Vagina (tissue), 2 donors: ENCODE measurements at places on chromosomes 16 and 17. TPM values are rescaled to one million over a fixed set of nuclear protein-coding genes. Genes with fewer than 3 reads are reported as not detected.

The ITGAX gene
- total RNA-seq: 4.4 TPM

DNA sequence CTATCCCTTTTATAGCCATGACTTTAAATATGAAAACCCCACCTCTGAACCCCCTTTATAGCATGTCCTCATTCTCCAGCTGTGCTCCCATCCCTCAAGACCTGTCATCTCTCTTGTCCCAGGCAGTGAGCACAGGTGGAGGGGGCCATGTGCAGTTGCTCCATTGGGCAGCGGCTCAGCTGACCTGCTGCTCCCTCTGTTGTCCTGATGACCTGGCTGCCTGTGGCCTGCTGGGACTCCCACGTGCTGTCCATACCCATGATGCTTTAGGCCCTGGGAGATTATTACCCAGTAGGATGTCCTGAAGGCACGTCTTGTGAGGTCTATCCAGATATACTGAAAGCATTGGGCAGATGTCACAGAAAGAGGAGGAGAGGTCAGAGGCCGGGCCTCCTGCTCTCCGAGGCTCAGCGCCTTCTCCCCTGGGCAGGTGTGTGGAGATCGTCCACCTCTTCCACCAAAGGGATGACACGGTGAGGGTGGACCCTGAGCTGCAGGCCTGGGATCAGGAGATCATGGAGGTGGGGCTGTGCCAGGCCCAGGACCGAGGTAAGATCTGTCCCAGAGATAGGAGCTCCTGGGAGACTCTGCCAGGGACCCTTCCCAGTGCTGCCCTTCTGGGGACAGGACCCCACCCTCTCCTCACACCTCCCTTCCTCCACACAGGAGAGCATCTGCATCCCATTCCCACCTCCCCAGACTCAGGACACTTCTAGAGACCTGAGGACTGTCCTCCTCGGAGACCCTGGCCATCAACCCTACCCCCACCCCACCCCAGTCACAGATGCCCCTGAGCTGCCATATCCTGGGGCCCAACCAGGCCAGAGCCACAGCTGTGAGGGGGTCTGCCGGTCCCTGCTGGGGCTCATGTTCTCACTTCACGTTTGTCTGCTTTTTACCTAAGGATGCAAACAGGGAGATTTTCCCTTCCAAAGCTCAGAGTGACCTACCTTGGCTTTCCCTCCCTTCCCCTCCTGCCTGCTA lies 58.0 kb downstream of the GOSR1 start:
- DNase-seq: no peak

GRCh38 chr17:59627770-59628171 lies 8.1 kb downstream of the CLTC start:
- DNase-seq: no peak

GRCh38 chr17:20156196-20157000 lies 147.2 kb downstream of the SPECC1 start:
- no peak for DNase-seq

The SLC9A5 gene
- total RNA-seq: 0.49 TPM

DNA sequence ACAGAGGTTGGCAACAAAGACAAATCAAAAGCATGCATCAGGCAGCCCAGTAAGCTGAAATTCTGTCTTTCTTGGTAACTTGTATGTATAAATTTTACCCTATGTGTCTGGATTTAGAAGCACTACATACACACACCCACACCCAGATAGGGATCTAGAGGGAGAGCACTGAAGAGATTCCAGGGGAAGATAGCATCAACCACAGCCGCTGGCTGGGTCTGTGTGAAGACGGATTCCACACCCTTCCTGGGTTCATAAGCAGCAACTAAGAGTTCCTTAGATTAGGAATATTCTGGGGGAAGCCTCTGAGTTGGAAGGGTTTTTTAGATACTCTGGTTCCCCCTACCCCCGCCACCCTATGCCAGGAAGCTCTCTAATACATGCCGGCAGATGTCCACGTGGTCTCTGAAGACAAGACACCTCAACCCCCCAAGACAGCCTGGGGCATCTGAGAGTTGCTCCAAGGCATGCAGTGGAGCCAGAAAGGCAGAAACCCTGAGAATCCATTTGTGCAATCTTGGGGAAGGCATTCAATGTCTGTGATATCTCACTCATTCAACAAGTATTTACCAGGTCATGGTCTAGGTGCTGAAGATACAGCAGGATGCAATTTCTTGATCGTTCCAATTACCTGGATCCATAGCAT lies 86.4 kb downstream of the NOG start:
- DNase-seq: no peak

The METRNL gene
- 156 TPM for total RNA-seq

DNA sequence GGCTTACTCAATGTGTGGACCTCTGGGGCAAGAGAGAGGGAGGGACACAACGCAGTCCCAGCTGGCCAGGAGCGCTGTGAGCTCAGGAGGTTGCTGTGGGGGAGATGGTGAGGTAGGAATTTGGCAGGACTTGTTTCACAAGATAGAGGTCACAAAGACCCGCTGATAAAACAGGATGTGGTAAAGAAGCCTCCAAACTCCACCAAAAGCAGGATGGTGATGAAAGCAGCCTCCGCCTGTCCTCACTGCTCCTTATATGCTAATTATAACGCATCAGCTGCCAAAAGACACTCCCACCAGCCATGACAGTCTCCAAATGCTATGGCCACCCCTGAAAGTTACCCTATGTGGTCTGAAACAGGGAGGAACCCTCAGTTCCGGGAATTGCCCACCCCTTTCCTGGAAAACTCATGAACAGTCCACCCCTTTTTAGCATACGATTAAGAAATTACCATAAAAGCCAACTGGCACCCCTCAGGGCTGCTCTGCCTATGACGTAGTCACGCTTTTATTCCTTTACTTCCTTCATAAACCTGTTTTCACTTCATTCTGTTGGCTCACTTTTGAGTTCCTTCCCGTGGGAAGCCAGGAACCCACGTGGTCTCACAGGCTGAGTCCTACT lies 5.3 kb upstream of the EIF4A3 start:
- no peak for DNase-seq

DNA sequence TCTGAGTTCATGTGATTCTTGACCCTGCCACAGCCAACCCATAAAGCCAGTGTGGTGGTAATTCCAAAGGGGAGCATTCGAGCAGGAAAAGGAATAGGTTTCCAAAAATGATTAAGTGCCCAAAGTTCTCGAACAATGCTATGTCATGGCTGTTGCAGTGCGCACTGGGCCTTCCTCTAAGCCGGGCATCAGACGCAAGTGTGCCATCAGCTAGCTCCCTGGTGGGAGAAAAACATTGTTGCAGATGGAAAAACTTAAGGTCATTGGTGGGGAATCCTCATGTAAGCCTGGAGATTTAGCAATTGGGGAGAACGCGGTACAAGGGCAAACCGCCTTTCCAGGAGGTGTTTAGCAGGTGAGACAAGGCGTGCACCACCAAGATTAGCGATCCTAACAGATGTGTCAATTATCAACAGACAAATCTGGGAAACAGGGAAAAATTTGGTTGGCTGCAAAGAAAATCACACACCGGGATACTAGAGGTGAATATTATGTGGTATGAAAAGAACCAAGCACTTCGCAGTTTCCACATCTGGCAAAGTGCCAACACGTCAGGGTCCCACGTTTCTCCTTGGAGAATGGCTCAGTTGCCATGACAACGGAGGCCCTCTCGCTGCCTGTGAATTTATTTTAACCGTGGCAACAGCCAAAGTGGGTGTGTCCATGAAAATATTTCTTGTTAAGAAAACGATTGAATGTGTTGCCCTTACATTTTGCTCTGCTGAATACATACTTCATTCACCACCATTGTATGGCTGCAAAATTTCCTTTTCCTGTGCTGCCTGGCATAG lies 118.5 kb upstream of the CACNG5 start:
- peak; percentile 49 for DNase-seq

The SCGB1C2 gene
- total RNA-seq: not detected

GRCh38 chr16:89319886-89320781 lies 102.6 kb downstream of the ZNF778 start:
- no peak for DNase-seq

The CLEC10A gene
- 3.7 TPM for total RNA-seq

The VAC14 gene
- 38.1 TPM for total RNA-seq

DNA sequence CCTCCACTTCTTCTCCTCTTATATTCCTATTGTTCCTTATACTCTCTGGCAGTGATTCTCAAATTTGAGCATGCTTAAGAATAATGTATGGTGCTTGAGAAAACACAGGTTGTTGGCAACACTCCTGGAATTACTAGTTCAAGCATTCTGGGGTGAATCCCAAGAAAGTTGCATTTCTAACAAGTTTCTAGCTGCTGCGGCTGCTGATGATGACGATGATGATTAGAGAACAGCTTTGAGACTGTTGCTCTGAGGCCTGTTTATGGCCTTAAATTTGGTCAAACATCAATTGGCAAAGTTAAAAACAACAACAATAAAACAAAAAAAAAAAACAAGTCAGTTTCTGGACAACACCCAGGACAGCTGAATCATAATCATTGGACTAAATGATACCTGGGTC lies 961.9 kb downstream of the CDH11 start:
- DNase-seq: no peak

DNA sequence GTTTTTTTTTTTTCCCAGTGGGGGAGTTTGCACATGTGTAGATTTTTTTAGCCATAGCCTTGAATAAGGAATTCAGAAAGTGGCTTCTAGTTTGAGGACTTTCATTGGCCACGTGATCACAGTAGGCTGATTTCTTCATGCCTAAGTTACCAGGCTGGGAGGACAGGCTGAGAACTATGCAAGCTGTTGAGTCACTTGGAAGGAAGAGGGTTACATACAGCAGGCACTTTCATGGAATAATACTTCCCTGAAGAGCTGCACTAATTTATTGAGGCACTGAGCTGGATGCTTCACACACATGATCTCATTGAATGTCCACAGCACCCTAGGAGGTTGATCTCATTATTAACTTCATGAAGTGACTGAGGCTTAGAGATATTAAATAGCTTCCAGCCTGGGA lies 22.8 kb downstream of the PRKCB start:
- DNase-seq: no peak

The SPATA32 gene
- total RNA-seq: not detected

The KRT25 gene
- total RNA-seq: not detected

The KRTAP2-1 gene
- total RNA-seq: not detected

The PRAC1 gene
- 9.6 TPM for total RNA-seq

GRCh38 chr17:3189961-3190360 lies 7.4 kb upstream of the OR1A2 start:
- no peak for DNase-seq

DNA sequence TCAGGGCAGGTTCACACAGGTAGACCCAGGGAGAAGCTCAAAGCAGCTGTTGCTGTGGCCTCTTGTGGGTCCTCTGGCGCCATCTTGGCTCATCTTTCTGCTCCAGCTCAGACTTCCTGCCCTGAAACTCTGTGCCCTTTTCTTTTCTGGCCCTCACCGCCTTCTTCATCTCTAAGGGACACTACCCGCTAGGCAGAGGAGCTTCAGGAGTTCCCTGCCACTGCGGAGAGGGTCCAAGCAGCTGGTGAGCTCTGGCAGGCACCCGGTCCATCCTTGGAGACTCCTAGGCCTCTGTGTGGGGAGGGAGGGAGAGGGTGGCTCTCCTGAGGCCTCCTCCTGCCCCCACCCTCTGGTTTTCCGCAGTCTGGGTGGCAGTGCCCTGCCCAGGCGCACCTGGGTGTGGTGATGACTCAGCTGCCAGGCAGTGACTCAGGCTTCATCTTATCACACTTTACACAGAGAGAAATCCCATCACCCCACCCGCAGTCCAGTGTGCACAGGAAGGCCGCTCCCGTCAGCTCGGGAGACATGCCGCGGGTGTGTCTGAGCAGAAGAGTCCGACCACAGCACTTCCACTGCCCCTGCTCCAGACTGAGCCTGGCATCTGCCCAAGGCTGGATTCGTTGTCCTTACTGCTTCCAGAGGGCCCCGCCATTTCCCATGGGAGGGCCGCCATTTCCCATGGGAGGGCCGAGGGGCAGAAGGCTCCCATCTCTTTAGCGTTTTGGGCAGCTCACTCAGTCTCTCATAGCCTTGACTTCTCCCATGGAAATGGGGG lies 7.3 kb downstream of the NT5C start:
- no peak for DNase-seq

The RPL38 gene
- 571 TPM for total RNA-seq

DNA sequence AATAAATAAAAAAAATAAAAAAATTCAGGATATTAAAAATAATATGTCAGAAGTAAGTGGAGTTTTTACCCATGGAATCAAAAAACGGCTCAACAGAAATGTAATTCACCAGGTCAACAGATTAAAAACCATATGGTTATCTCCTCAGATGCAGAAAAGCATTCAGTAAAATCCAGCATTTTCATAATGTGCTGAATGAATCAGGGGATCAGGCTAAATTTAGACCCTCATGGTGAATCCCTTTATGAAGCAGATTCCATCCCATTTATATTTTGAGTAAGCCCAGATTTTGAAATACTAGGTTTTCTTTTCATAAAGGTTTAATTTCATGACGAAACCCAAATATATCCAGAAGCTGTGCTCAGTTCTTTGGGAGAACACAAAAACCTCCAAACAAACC lies 84.4 kb downstream of the OR1D5 start:
- DNase-seq: no peak

GRCh38 chr17:80123791-80124190 lies 22.4 kb downstream of the GAA start:
- no peak for DNase-seq

- no peak for DNase-seq
These were observed 321.9 kb downstream of the CBLN1 start for GRCh38 chr16:48959747-48960146.

The UBE2O gene
- 29.7 TPM for total RNA-seq

GRCh38 chr17:76920364-76921139 lies 52.3 kb downstream of the MGAT5B start:
- DNase-seq: no peak

DNA sequence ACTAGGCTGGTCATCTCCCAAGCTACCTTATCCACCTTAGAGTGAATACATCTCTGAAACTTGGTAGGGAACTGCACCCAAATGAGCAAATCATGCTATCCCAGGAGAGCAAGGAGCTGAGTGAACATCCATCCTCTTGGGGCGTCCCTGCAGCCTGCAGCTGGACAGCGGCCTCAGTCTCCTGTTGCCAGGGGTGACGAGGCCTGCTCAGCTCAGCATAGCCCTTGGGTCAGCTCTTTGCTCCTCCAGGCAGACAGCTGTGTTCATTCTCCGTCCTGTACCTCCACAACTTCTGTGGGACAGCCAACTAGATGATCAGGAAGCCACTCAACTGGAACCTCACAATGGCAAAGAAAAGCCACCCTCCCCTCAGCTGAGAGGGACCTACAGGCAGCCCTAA lies 111.9 kb downstream of the SOCS1 start:
- no peak for DNase-seq

GRCh38 chr16:88316941-88317612 lies 65.7 kb upstream of the ZNF469 start:
- DNase-seq: no peak

- DNase-seq: no peak
These were observed 832 bp downstream of the CDK5R1 start for GRCh38 chr17:32487473-32488176.

DNA sequence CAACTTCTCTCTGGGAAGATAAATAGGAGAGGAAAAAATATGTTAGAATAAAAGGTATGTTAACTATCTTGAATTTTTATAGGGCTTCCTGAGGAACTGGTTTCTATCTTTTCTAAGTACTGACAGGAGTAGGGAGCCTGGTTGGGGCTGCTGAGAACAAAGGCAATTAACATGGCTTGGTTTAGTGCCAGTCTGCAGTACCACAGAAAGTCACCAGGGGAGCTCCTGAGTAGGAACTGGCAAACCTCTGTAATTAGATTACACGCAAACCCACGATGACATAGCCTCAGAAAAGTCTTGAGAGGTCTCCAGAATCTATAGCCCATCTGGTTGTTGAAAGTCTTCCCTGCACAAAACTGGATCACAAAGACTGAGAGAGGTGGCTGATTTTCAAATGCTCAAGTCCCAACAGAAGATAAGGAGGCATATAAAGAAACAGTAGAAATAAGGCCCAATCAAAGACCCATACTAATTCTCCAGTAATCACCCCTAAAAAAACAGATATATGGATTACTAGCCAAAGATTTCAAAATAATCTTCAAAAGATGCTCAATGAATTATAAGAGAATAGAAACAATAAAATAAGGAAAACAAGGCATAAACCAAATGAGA lies 11.7 kb upstream of the CNTNAP4 start:
- no peak for DNase-seq

The CDH13 gene
- 123 TPM for total RNA-seq
